Right cardiac atrium (tissue), 5 donors: ENCODE measurements at places on chromosomes 5 and 9.

DNA sequence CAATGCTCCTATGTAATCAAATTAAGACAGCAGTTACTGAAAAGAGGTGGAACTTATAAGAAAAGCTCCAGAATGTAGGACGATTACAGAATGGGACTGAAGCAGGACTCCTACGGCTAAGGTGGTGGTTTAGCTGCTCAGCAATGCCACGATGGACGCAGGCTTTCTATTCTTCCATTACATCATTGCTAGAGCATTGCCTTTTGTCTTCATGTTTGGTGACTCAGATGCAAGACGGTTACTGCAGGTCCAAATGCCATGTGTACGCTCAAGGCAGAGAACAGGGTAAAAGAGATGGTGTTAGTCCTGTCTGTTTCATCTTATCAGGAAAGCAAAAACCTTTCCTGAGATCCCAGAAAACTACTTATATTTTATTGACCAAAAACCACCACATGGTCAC, 255.1 kb downstream of the ZSWIM6 start:
- no peak for DNase-seq

GRCh38 chr5:125199373-125199772, 452.9 kb upstream of the ZNF608 start:
- no peak for DNase-seq

DNA sequence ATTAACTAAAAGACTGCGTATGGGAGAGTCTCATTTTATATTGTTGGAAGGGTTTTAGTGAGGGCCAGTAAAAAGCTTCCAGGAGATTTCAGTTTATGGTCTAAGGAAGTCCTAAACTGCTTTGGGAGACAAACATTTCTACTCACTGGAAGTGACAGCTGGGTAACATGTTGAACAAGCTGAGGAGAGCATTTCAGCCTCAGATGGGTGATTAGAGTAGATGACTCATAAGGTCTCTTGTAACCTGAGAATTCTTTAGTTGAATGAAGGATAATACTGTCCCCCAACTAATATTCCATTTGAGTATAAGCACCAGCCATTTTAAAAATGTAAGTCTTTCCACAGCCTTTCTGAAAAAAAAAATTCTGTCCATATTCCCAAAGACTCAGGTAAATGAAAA, 218.0 kb upstream of the C9orf72 start:
- no peak for DNase-seq

- no peak for DNase-seq
These were observed 18.1 kb downstream of the FYB1 start for GRCh38 chr5:39201160-39201780.

- no peak for DNase-seq
These were observed 30.8 kb downstream of the MTAP start for GRCh38 chr9:21833090-21833801.
